ENCODE measurements at places on chromosomes 3 and 15.

- no peak for DNase-seq
These were observed 103.0 kb upstream of the DPH6 start for GRCh38 chr15:35648941-35649340.

GRCh38 chr3:184154885-184155643 is at the start of gene DVL3:
Gene DVL3 (plus strand): TSS chr3:184155377. CDS start chr3:184155636, 259 bp downstream.
- no peak for DNase-seq

- no peak for DNase-seq
These were observed 97.5 kb downstream of the CHL1 start for GRCh38 chr3:294096-294495.

- no peak for DNase-seq
These were observed 335.9 kb downstream of the THSD4 start for GRCh38 chr15:71451130-71451529.

DNA sequence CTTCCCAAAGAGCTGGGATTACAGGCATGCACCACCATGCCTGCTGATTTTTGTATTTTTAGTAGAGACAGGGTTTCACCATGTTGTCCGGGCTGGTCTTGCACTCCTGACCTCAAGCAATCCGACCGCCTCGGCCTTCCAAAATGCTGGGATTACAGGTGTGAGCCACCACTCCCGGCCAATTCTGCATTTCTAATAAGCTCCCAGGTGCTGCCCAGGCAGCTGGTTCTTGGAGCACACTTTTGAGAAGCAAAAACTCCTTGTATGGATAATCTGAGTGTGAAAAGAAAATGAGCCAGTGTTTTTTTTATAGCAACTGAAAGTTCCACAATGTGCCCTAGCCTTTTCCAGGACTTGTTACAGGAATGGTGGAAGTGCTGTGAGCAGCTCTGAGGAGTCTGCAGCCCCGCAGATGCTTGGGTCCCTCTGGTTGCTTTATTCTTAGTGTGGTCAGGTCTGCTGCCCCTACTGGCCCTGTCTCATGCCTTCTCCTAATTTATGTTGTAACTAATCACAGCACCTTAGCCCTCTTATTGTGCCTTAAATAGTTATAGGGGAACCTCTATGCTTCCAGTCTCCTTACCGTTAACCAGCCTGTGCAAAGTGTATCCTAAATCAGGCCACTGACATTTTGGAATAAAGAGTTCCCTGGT is 13.5 kb upstream of the KCNAB1 start:
- no peak for DNase-seq

DNA sequence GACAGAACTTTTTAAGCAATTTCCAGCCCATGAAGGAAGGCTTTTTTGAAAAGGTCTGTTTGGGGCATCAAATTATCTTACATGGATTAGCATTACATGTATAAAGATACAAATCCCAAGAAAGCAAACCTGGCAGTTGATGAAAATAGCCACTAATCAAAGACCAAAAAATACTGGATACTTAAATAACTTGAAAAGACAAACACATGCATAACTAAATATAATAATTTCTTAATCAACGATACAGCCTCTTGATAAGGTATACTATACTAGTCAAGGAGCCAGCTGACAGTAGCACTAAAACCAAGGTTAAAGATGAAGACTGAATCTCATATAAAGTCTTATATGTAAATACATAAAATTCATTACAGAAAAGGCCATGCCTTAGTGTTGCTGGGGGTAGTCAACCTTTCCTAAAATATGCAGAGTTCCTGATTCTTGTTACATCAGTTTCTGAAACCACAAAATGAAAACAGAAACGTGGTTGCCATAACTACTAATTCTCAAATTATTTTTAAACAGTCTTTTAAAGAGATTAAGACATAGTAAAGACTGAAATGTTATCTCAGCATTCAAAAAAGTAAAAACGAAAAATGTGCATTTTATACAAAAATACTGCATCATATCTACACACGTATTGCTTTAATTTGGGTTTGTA is 2.0 kb downstream of the ANKRD28 start:
- no peak for DNase-seq

- DNase-seq = no peak
These were observed 5.3 kb upstream of the SPRED1 start for GRCh38 chr15:38247336-38247735.

- DNase-seq = peak; percentile 3
These were observed 844 bp upstream of the PFN2 start for GRCh38 chr3:149971403-149972075.

DNA sequence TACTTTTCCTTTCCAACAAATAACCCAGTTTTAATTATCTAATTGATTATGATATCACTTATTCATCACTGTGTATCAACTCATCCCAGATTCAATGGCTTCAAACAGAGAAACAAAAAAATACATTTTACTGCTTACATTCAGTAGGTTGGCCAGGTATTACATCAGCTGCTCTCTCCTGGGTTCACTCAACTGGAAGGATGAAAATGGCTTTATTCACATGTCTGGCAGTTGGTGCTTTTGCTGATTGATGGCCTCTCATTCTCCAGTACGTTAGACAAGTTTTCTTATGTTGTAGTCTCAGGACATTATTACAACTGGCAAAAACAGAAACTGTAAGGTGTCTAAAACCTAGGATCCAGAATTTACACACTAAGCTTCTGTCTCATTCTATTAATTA is 811.0 kb upstream of the ALCAM start:
- DNase-seq = no peak

- no peak for DNase-seq
These were observed 480.5 kb downstream of the CNTN4 start for GRCh38 chr3:2579206-2579605.

DNA sequence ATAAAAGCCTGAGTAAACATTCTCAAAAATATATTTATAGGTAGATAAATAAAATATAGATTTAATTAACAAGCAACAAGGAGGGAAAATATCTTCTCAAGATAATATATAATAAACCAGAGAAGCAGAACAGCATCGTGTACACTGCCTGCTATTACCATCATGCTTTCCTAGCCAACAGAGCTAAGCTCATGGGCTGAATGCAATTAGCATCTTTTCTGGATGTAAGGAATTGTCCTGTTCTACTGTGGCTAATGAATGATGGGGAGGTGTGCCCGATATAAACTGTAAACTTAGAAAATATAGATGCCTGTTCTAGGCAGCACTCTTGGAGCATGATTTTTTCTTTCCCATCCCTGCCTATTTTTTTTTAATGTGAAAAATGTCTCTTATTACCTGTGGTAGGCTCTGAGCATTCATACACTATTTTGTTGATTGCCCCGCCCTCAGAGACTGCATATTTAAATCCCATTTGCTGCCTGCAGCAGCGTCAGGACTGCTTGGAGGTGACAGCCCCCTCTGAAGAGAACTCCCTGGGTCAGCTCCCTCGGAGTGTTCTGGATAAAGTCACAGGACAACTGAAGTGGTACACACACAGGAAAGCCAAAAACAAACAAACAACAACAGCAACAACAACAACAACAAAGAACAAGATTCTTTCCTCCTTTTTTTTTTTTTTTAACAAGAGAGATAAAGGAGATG is 312.3 kb downstream of the SATB1 start:
- no peak for DNase-seq

DNA sequence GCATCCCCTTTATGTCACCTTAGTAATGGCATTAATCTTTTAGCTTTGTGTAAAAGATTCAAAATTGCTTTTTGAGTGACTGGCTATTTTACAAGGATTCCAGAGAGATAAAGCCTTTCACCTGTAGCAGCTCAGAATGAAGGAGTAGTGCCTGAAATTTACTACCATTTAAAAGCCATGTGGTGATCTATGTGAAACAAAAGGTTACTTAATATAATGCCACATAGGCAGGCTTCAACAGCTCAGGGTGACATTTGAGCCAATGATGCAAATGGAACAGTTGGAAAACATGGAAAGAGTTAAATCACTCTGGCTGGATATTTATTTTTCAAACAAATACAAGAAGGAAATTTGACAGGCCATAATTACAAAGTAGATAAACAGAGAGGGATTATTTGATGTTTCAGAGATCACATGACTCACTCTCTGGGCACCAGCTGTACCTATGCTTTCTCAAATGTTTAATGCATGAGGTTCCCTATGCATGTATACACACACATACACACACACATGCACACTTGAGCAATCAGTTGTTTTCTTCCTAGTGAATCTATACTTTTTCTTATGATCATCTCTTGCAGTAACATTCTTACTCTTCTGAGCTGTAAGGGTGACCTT is 171.5 kb downstream of the ZMAT3 start:
- DNase-seq = no peak

- DNase-seq = peak; percentile 10
These were observed 310.0 kb downstream of the SHQ1 start for GRCh38 chr3:72538070-72538745.

GRCh38 chr15:70443486-70444273 is 319.7 kb downstream of the UACA start:
- DNase-seq = no peak

GRCh38 chr3:153268564-153269279 is 106.7 kb downstream of the RAP2B start:
- no peak for DNase-seq

DNA sequence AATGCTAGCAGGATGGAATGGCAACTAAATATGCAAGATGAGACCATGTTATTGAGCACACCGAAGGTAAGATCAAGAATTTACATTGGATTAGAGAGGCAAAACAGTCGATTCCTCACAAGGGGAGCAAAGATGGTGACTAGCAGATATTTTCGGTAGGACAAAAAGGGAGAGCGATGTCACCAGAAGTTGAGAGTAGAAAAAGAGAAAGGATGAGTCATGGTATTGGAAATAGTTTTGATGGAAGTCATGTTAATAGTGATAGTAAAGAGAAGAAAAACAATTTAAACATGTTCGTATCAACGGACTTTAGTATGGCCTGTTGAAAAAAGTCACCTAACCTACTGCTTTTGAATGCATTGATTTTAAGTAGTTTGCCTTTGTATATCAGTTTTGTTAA is 55.0 kb downstream of the UBE2E2 start:
- no peak for DNase-seq

- DNase-seq = no peak
These were observed 108.5 kb downstream of the CHSY1 start for GRCh38 chr15:101143321-101143720.
